ENCODE measurements at places on chromosomes 13 and 19. TPM values are rescaled to one million over a fixed set of nuclear protein-coding genes. Genes with fewer than 3 reads are reported as not detected.

The NCCRP1 gene
- polyA plus RNA-seq, result 0.04 TPM

- no peak for DNase-seq
These were observed 61.8 kb downstream of the MYO9B start for GRCh38 chr19:17137417-17137816.

GRCh38 chr13:75512253-75512652, 25.4 kb downstream of the COMMD6 start:
- no peak for DNase-seq

- DNase-seq, result no peak
These were observed 47.8 kb downstream of the COL4A2 start for GRCh38 chr13:110354715-110355473.

DNA sequence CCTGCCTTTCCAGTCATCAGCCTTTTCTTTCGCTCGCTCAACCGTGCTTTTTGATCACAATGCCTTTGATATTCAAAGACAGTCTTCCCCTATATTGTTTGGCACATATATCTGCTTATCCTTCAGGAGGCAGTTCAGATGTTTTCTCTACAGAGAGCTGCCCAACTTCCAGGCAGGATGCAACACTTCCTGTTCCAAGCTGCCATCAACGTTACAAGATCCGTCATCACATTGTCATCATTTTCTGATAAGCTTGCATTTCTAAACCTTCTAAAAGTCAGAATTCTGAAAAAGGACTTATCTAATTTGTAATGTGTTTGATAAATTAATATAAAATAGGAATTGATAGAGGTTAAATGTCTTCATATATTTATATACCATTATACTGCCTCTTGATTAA, 574.2 kb downstream of the TBC1D4 start:
- no peak for DNase-seq

The PSG6 gene
- 1.5 TPM for polyA plus RNA-seq

The OVOL3 gene
- not detected for polyA plus RNA-seq

DNA sequence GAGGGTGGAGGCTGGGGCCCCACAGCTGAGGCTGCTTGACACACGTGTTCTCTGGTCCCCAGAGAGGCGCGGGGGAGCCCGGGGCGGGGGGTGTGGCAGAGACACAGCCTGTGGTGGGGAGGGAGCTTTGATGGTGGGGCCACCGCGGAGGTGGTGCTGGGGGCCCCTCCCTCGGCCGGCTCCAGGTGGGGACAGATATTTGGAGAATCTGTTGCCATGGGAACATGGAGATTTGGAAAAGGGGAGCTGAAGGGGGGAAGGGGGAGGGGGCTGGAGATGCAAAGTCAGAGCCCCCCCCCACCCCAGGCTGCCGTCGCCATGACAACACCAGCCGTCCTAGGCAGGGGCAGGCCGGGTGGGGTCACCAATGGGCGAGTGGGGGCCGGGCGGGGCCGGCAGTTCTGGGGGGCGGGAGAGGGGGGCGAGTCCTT, 1.2 kb downstream of the PRKCG start:
- no peak for DNase-seq
